ENCODE measurements at places on chromosomes 5 and 9.

DNA sequence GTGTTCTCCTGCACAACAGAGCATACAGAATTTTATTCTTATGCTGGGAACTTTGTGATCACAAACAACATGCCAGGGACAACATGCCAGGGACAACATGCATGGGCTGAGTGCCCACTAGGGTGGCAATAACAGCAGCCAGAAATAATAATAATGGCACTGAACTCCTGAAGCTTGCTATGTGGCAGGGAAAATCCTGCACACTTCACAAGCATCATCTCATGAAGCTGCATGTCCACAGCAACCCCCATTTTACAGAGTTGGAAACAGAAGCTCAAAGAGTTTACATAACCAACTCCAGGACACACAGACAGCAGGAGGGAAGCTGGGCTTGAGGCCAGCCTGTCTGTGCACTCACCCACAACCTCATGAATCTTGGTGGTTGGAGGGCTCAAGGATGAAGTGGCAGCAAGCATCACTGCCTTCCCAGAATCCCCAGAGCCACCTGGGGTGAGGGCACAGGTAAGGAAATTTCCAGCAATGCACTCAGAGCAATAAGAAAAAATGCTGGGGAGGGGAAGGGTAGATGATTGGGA is 111.4 kb downstream of the GABBR2 start:
- no peak for DNase-seq

DNA sequence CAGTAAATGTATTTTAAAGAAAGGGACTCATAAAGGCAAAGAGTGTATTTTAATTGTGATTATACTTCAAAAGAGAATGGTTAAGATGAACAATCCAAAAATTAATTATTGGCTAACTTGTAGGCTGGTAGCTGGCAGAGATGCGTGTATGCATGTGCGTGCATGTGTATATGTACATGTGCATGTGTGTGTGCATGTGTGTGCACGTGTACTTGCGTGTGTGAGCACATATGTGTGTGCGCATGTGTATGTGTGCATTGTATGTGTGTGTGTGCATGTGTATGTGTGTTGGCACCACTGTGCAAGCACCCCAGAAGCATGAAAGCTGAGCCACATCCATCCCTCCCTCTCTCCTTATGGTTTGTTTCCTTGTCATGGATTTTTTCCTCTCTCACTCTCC is 83.0 kb upstream of the SLC1A3 start:
- DNase-seq = no peak

GRCh38 chr9:116763770-116764169 is 76.7 kb downstream of the TRIM32 start:
- no peak for DNase-seq

DNA sequence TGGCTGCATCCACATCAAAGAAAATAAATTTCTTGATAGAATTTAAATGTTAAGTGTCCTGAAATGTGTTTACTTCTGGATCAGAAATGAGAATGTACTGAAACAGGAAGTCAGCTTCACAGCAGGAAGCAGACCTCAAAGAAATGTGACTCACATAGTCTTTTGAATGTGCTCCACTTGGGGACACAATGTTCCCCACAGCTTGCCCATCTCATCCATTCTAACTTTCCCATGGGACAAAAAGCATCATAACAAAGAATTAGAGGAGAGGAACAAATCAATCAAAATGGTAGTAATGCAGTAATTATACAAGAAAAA is 85.7 kb downstream of the GRAMD2B start:
- no peak for DNase-seq

- DNase-seq = peak; percentile 71
Observed at GRCh38 chr9:94937214-94937903, 210.9 kb downstream of the AOPEP start.

GRCh38 chr5:79111387-79111959 is at the start of gene BHMT:
Gene BHMT, plus strand, starts transcription at chr5:79111809. Its CDS starts 77 bp downstream, at chr5:79111886.
- DNase-seq = no peak

DNA sequence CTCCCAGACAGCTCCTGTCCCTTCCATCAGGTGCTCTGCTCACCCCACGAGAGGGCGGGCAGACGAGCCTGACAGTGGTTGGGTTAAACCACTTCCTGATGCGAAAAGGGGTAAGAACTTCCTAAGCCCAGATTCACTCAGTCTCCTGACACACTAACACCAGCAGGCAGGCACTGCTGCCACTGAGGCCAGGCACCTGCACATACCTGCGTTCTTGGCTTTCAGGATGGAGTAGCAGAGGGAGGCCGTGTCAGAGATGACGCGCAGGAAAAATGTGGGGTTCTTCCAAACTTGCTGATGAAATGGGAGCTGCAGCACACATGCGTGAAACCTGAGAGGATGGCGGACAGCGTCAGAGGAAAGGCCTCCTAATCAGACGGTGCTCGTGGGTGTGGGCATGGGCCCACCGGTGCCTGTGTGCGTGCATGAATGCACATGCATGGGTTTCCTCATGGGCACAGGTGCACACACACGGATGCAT is 29.9 kb downstream of the SLC6A18 start:
- DNase-seq = no peak

DNA sequence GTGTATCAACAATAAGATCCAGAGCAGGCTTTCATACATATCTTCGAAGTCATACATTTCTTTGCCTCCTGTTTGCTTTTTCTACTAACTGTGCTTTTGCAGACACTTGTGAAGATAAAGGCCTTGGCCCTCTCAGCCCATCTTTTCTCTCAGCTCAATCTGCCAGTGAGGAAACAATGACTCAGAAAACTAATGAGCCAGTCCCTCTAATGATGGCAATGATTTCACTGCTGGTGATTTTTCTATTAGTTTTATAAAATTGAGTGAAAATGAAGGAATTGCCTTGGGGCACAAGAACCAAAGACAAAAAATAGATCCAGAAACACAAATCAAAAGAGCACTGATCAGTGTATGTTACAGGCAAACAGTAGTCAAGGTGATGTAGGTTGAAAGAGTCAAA is 167.7 kb upstream of the PPP2R2B start:
- DNase-seq = no peak

DNA sequence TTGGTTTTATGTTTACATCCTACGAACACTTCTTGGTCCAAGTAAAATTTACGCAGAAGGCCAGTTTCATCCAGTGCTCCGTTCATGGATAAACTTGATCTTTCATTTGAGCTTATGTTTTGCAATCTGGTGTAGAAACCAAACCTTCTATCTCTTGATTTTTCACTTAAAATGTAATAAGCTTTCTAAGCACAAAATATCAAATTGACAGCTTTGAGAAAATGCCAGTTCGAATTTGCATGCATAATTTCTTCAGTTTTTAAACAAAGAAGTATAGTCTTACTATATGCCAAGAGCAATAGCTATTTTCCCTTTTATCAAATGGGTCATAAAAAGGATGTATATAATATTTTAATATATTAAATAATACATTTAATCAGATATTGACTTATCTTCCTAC is 17.8 kb downstream of the DNAH5 start:
- DNase-seq = no peak

GRCh38 chr5:67012171-67012570 is 184.4 kb downstream of the CD180 start:
- DNase-seq = no peak

DNA sequence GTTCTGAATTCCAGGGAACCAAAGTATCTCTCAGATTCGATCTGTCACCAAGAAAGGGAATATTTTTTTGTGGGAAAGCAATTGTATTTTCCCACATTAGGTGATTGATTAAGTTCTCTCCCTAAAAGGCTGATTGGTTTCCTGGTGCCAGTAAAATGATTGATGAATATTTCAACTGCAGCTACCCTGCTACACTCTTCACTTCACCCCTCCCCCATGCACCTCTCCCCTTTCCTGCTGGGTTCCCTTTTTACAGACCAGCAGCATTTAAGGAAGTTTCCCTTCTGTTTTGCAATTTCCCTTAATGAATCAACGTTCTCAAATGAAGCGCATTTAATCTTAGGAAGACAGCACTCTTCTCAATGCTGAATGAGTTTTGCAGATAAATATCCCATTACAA is 13.1 kb downstream of the NR6A1 start:
- DNase-seq = no peak

- DNase-seq = no peak
Observed at GRCh38 chr9:98201102-98201501, 8.7 kb upstream of the CORO2A start.

- DNase-seq = no peak
Observed at GRCh38 chr5:67677422-67677970, 480.9 kb upstream of the CD180 start.

DNA sequence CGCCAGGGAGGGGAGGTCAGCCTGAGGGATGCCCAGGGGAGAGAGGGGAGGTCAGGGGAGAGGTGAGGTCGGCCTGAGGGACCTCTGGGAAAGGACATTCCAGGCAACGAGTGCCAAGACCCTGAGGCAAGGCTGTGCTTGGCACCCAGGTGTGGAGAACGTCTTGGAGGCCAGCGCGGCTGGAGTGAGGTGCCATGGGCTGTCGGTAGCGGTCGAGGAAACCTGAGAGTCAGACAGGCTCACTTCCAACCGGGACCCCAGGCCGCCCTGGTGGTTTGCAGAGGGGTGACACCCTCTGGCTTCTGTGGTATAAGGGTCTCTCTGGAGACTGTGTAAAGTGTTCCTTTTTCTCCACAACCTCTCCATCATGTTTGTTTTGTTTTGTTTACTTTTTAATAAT is 82.9 kb downstream of the CACNA1B start:
- no peak for DNase-seq

DNA sequence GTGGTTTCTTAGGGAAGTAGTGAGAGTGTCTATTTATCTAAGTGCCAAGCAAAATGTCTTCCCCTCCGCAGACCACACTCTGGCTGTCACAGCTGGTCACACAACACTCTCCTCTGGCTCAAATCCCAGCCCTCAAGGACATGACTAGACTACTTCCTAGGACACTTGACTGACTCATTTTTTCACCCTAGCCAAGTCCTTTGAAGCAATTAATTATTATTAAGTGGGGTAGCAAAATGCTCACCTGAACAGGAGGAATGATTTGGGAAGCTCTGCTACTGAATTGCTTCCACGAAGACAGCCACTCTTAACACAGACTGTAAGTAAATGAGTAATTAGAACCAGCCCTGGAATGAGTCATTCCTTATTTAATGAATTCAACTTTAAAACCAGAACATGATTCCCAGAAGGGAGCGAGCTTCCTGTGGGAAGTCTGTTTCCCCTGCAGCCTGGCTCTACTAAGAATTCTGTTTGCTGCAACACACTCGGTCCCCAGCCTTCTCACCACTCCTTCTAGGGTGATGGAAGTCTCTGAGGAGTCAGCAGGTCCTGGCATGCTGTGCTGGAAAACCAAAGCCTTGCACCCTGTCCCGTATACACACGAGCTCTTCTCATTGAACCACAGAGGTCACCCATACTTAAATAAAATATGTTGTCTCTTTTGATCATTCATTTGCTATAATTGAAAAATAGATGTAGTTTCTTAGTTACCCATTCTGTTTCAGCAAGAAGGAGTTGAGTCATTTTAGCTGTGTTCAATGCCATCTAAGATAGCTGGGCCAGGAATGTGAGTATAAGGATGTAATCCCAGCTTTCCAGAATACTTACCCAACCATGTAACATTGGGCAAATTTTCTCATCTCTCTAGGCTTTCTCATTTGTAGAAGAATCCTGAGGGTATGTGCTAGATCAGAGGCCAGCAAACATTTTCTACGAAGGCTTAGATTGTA is 218.6 kb upstream of the RASEF start:
- peak; percentile 39 for DNase-seq

- no peak for DNase-seq
Observed at GRCh38 chr9:1328341-1328740, 278.2 kb downstream of the DMRT2 start.

DNA sequence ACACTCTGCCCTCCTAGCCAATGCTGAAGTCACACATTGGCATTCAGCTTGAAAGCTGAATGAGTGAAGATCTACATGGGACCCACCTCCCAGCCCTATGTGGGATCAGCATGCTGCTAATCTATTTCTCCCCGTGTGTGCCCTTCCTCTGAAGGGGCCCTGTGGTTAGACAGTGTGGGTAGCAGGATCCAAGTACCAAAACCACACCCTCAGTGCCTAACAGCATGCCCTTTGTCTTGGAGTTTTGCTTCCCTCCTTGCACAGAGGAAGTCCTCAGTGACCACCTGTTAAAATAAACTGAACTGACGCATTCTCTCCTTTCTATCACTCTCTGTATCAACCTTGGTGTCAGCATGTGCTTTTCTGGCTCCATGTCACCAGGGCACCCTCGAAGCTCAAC is 25.0 kb downstream of the SH3TC2 start:
- DNase-seq = no peak

- DNase-seq = no peak
Observed at GRCh38 chr5:128355961-128356360, 182.1 kb downstream of the FBN2 start.

DNA sequence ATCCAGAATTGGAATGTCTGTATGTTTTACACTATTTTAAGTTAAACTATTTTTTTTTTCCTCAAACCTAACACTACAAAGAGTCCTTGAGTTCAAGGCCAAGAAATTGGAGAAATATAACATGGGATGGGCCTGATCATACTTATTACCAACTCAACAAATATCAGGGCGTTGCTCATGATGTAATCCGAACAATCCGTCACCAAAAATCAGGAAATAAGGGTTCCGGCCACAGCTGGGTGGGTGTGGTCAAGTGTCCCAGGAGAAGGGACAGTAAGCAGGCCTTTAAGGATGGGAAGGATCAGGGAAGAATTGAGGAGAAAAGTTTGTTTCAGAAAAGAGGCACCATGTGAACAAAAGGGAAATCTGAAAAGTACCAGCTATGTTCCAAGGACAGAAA is 29.8 kb downstream of the MED27 start:
- no peak for DNase-seq

DNA sequence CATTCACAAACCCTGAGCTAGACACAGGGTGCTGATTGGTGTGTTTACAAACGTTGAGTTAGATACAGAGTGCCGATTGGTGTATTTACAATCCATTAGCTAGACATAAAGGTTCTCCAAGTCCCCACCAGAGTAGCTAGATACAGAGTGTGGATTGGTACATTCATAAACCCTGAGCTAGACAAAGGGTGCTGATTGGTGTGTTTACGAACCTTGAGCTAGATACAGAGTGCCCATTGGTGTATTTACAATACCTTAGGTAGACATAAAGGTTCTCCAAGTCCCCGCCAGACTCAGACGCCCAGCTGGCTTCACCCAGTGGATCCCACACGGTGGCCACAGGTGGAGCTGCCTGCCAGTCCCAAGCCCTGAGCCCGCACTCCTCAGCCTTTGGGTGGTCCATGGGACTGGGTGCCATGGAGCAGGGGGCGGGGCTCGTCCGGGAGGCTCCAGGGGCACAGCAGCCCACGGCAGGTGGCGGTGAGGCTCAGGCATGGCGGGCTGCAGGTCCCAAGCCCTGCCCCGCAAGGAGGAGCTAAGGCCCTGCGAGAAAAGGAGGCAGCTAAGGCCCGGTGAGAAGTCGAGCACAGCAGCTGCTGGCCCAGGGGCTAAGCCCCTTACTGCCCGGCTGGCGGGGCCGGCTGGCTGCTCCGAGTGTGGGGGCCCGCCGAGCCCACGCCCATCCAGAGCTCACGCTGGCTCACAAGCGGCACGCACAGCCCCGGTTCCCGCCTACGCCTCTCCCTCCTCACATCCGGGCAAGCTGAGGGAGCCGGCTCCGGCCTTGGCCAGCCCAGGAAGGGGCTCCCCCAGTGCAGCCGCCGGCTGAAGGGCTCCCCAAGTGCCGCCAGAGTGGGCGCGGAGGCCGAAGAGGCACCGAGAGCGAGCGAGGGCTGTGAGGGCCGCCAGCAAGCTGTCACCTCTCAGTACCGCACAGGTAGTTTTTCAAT is 1039.2 kb upstream of the CDH9 start:
- no peak for DNase-seq
